ENCODE measurements at places on chromosomes 16 and 17. TPM values are rescaled to one million over a fixed set of nuclear protein-coding genes. Genes with fewer than 3 reads are reported as not detected.

DNA sequence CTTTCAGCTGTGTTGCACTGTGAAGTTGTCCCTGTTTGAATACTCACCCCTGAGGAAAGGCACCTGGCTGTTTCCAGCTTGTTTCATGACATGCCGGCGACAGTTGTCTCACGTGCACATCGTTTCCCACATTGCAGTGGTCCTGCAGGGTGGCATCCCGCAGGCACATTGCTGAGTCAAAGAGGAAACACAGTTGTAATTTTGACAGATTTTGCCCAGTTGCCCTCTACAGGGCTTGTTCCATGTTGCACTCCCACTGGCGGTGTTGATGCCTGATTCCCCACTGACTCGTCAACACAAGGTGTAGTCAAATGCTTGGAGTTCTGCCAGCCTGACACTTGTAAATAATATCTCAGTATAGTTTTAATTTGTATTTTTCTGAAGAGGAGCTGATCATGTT lies 23.8 kb downstream of the EPN2 start:
- H3K4me1 ChIP-seq = no peaks in the 10 kb centered on the region
- H3K27ac ChIP-seq = no peak overlapping the region
- H3K4me3 ChIP-seq = no peak overlapping the region

Gene NHLRC4
- total RNA-seq = 0.41 TPM

Gene OR2C1
- not detected for total RNA-seq

DNA sequence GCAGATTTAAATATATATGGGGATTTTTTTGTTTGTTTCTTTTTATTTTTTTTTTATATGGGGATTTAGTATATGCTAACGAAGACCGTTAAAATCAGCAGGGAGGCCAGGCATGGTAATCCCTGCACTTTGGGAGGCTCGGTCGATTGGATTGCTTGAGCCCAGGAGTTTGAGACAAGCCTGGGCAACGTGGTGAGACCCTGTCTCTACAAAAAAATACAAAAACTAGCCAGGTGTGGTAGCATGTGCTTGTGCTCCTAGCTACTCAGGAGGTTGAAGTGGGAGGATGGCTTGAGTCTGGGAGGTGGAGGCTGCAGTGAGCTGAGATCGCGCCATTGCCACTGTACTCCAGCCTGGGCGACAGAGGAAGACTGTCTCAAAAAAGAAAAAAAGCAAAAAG lies 22.3 kb upstream of the MEIOC start:
- H3K27me3 ChIP-seq = peaks cover 7% of the 10 kb centered on the region
- H3K4me1 ChIP-seq = no peaks in the 10 kb centered on the region
- no peak overlapping the region for H3K4me3 ChIP-seq
- no peak overlapping the region for H3K27ac ChIP-seq
- DNase-seq = no peak

GRCh38 chr17:70905796-70906195 lies 736.5 kb downstream of the KCNJ2 start:
- no peaks in the 10 kb centered on the region for H3K4me1 ChIP-seq
- no peak for DNase-seq
- H3K4me3 ChIP-seq = no peak overlapping the region
- no peaks in the 10 kb centered on the region for H3K27me3 ChIP-seq
- no peak overlapping the region for H3K27ac ChIP-seq
- no peaks in the 10 kb centered on the region for H3K36me3 ChIP-seq

Gene TLCD2
- 0.09 TPM for total RNA-seq

DNA sequence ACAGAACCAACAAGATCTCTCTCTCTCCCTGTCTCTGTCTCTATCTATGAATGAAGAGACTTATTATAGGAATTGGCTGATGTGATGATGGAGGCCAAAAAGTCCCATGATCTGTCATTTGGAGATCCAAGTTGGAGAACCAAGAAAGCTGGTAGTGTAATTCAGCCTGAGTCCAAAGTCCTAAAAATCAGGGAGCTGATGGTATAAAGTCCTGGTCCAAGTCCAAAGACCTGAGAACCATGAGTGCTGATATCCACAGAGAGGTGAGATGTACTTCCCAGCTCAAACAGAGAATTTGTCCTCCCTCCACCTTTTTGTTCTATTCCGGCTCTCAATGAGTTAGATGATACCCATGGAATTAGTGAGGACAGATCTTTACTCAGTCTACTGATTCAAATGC lies 15.4 kb upstream of the TMIGD1 start:
- H3K4me1 ChIP-seq = peaks cover 16% of the 10 kb centered on the region
- no peaks in the 10 kb centered on the region for H3K36me3 ChIP-seq
- DNase-seq = no peak
- no peak overlapping the region for H3K4me3 ChIP-seq
- H3K27ac ChIP-seq = no peak overlapping the region
- peaks cover 3% of the 10 kb centered on the region for H3K27me3 ChIP-seq

Gene ATAD5
- 34.5 TPM for total RNA-seq

DNA sequence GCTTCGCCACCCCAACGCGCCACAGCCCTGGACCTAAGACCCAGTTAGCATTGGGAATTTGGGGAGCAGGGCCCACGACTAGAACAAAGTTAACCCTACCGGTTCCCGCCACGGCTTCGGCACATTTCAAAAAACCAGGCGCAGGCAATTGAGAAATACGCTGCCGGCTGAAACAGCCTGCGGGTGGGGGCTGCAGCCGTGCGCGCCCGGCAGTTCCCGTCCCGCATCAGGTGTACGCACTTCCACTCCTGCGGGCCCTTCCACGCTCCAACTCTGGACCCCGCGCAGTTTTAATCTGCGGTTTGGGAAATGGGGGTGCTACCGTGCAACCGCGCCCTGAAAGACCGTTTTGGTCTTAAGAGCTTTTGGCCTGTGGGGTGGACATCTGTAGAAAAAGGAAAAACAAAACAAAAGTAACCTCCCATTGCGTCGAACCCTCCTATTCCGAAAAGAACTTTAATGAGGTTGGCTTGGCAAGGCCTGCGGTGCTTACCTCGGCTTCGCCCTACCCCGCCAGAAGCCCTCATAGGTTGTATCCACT lies 7.1 kb downstream of the IRX5 start:
- no peak overlapping the region for H3K4me3 ChIP-seq
- no peaks in the 10 kb centered on the region for H3K36me3 ChIP-seq
- H3K4me1 ChIP-seq = peaks cover 22% of the 10 kb centered on the region
- peaks cover 79% of the 10 kb centered on the region for H3K27me3 ChIP-seq

DNA sequence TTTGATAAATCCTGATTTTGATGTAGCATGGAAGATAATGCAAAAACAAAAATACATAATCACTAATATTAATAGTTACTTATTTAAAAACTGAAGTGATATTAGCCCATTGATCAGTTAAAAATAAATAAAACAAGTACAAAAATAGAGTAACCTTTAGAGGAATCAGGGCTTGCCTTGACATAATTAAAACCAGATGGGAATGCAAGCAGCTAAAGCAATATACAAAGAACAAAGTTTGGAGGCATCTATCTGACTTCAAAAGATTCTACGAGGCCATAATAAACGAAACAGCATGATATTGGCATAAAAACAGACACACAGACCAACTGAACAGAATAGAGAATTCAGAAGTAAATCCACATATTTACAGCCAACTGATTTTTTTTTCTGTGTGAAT lies 15.0 kb upstream of the HEATR3 start:
- peaks cover 7% of the 10 kb centered on the region for H3K27me3 ChIP-seq
- no peak for DNase-seq
- no peaks in the 10 kb centered on the region for H3K36me3 ChIP-seq
- no peaks in the 10 kb centered on the region for H3K4me1 ChIP-seq

DNA sequence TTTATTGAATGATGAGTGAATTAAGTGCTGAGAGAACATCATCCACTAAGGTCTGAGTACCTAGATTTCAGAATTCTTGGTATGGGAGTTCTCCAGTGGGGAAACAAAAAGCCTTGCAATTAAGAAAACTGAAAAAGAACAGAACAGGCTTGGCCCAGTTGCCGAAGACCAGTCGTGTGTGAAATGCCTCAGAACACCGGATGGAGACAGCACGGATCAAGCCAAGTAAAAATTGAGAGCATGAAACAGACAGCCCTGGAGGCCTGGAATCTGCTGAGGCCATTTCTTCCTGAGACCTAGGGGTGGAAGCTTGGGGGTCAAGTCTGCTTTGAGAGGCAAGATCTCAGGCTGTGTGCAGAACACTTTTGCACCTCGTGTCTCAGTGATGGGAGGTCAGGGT lies 43.3 kb downstream of the GRIN2A start:
- H3K4me3 ChIP-seq = no peak overlapping the region
- H3K36me3 ChIP-seq = no peaks in the 10 kb centered on the region
- H3K4me1 ChIP-seq = no peaks in the 10 kb centered on the region
- H3K27me3 ChIP-seq = no peaks in the 10 kb centered on the region

GRCh38 chr16:71263582-71263981 lies 25.6 kb downstream of the CMTR2 start:
- H3K36me3 ChIP-seq = no peaks in the 10 kb centered on the region
- no peak overlapping the region for H3K4me3 ChIP-seq
- peaks cover 35% of the 10 kb centered on the region for H3K27me3 ChIP-seq
- no peak for DNase-seq
- H3K4me1 ChIP-seq = no peaks in the 10 kb centered on the region

GRCh38 chr17:37225465-37225864 lies 150.3 kb upstream of the C17orf78 start:
- H3K36me3 ChIP-seq = peaks cover 14% of the 10 kb centered on the region
- peaks cover 4% of the 10 kb centered on the region for H3K4me1 ChIP-seq
- no peaks in the 10 kb centered on the region for H3K27me3 ChIP-seq

DNA sequence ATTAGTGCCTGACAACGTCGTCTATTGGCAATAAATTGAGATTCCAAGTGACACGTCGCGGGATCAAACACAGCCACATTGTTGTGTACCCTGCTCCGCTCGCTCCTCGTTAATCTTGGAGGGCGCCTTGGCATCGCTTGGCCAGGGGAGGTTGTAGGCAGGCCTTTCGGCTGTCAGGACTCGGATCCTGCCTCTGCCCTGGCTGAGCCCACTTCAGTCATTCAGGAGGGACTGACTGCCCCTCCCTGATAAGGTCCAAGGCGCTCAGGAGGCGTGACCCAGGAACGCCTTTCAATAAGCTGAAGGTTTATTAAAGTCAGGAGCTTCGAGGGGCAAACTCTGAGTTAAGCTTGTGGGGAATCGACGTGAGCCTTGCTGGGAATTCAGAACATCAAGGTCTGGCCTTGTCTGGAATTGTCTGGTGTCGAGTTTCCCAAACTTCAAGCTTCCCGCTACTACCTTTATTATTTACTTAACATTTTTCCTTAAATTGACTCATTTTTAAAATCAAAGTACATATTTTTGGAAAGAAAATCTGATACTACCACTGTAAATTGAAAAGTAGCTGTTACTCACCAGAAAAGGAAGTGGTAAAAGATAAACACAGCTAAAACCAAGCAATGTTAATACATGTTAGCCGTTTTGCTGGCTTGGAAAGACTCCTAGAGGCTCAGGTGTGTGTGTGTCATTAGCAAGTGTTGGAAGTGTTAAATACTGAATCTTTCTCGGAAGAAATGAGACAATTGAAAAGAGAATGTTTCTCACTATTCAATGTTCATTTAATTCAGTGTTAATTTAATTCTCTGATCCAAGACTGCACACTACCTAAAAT lies 5.3 kb upstream of the IRX3 start:
- H3K36me3 ChIP-seq = peaks cover 3% of the 10 kb centered on the region
- H3K27ac ChIP-seq = no peak overlapping the region
- H3K4me3 ChIP-seq = no peak overlapping the region
- H3K4me1 ChIP-seq = peaks cover 7% of the 10 kb centered on the region
- no peak for DNase-seq

DNA sequence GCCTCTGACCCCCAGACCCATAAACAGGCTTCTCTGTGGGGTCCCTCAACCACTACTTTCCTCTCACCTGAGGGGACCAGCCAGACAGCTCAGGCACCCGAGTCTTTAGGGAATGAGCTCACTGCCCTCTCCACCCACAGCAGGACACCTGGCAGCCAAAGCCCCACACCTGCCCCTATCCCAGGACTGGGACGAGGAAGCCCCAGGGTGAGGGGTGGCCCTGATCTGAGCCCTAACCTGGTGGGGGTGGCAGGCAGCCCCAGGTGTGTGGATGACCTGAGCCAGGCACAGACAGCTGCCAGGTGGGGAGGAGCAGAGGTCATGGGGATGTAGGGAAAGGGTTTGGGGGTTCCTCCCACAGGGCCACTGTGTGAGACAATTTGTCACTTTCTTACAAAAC lies 1.7 kb upstream of the TEX19 start:
- no peak for DNase-seq
- H3K36me3 ChIP-seq = no peaks in the 10 kb centered on the region
- peaks cover 10% of the 10 kb centered on the region for H3K4me1 ChIP-seq
- no peak overlapping the region for H3K4me3 ChIP-seq
- peaks cover 12% of the 10 kb centered on the region for H3K27me3 ChIP-seq

- no peaks in the 10 kb centered on the region for H3K36me3 ChIP-seq
- peaks cover 4% of the 10 kb centered on the region for H3K4me1 ChIP-seq
- H3K27ac ChIP-seq = no peak overlapping the region
- no peak for DNase-seq
- no peak overlapping the region for H3K4me3 ChIP-seq
- H3K27me3 ChIP-seq = peaks cover 17% of the 10 kb centered on the region
Observed at GRCh38 chr16:83958137-83958845, 5.3 kb downstream of the OSGIN1 start.

GRCh38 chr17:282000-282911 lies 70.4 kb downstream of the RPH3AL start:
- no peak overlapping the region for H3K4me3 ChIP-seq
- DNase-seq = no peak
- H3K4me1 ChIP-seq = no peaks in the 10 kb centered on the region
- H3K27me3 ChIP-seq = no peaks in the 10 kb centered on the region
- H3K27ac ChIP-seq = no peak overlapping the region

- H3K4me3 ChIP-seq = no peak overlapping the region
- no peak for DNase-seq
- peaks cover 44% of the 10 kb centered on the region for H3K36me3 ChIP-seq
- no peaks in the 10 kb centered on the region for H3K27me3 ChIP-seq
- peaks cover 8% of the 10 kb centered on the region for H3K4me1 ChIP-seq
Observed at GRCh38 chr17:56945938-56946505, 14.8 kb downstream of the COIL start.

DNA sequence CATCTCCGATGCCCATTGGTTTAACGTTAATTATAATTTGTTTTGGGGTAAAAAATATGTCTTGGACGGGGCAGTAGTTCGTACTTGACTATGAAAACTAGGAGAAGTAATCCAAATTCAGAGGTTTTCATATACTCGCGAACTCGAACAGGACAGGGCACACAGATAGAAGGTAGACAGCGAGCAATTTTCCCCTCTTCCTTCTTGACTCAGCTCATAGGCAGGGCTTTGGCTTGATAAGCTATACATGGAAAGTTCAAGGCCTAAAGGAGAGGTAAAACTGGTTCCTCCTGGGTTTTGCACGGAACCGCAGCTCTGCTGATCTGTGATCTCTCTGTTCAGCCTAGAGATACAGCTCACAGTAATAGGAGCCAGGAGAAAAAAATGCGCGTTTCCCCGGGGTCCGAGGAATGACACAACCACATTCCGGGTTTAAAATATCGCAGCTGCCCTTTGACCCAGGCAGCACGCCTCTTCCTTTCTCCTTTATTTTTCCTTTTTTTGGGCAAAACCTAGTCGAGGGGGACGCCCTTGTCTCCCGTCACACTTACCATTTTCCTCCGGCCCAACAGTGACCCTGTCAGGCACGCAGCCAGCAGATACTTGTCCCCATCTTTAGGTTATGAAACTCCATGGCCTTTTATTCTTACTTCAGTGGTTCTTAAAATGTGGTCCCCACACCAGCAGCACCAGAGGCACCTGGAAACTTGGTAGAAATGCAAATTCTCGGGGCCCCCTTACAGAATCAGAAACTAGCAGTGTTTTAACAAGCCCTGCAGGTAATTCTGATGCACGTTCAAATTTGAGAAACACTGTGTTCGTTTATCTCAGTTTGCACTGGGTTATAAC lies 1.7 kb upstream of the LASP1 start:
- H3K27ac ChIP-seq = peak overlapping the region; percentile 98
- H3K4me3 ChIP-seq = peak overlapping the region; percentile 90
- peak; percentile 66 for DNase-seq
- peaks cover 1% of the 10 kb centered on the region for H3K27me3 ChIP-seq
- H3K4me1 ChIP-seq = peaks cover 34% of the 10 kb centered on the region
- H3K36me3 ChIP-seq = peaks cover 19% of the 10 kb centered on the region

All from activated CD8-positive, alpha-beta T cell treated with anti-CD3 and anti-CD28 coated beads for 36 hours (primary cell).